Esophagus (tissue), 2 donors: ENCODE measurements at places on chromosomes 3 and 15. TPM values are rescaled to one million over a fixed set of nuclear protein-coding genes. Genes with fewer than 3 reads are reported as not detected.

COL6A5 gene
- polyA plus RNA-seq, result 0.04 TPM

COLQ gene
- polyA plus RNA-seq, result 0.65 TPM

POLQ gene
- polyA plus RNA-seq, result 2.1 TPM

EPHA3 gene
- polyA plus RNA-seq, result 0.18 TPM

ETV5 gene
- polyA plus RNA-seq, result 2.0 TPM
